ENCODE measurements at places on chromosomes 11 and 22.

- DNase-seq, result no peak
These were observed 804 bp downstream of the CCDC134 start for GRCh38 chr22:41801147-41801819.

DNA sequence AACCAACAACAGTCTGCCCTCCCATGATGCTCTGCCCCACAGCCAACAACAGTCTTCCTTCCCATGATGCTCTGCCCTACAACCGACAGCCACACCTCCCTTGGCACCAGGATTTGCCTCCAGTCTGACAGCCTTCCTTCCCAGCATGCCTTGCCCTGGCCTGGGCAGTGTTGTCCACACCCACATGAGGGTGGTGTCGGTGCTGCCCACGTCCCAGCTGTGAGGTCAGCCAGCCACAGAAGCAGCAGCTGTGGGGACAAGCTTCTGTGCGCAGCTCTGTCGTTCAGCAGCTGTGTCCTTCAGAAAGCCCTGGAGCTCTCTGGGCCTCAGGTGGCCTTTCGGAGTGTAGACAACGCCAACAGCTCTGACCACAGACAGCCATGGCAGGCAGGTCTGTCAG, 1378.9 kb downstream of the BRD1 start:
- DNase-seq, result no peak

DNA sequence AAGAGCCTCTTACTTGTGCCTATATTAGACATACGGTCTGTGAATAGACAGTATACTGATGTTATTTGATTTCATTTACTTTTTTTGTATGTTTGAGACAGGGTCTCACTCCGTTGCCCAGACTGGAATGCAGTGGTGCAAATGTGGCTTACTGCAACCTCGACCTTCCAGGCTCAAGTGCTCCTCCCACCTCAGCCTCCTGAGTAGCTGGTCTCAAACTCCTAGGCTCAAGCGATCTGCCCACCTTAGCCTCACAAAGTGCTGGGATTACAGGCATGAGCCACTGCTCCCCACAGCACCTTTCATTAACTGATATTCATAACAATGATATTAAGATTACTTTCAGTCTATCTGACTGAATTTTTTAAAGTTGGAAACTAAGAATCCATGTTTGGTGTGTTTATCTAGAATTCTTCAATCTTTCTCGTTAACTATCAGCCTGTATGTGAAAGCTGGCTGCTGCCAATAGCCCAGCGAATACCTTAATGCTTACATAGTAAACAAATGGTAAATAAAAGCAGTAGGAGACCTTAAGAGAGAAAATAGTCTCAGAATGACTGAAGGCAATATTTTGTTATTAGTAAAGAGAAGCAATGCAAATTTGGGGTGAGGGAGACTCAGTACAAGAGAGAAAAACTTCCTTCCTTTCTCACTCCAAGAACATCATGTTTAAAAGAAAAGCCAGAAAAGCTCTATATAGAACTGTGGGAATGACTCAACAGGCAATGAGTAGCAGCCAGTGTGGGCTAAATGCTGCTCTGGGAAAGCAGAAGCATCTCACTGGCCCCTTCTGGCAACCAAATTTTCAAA, 101.9 kb downstream of the MRTFA start:
- DNase-seq, result no peak

DNA sequence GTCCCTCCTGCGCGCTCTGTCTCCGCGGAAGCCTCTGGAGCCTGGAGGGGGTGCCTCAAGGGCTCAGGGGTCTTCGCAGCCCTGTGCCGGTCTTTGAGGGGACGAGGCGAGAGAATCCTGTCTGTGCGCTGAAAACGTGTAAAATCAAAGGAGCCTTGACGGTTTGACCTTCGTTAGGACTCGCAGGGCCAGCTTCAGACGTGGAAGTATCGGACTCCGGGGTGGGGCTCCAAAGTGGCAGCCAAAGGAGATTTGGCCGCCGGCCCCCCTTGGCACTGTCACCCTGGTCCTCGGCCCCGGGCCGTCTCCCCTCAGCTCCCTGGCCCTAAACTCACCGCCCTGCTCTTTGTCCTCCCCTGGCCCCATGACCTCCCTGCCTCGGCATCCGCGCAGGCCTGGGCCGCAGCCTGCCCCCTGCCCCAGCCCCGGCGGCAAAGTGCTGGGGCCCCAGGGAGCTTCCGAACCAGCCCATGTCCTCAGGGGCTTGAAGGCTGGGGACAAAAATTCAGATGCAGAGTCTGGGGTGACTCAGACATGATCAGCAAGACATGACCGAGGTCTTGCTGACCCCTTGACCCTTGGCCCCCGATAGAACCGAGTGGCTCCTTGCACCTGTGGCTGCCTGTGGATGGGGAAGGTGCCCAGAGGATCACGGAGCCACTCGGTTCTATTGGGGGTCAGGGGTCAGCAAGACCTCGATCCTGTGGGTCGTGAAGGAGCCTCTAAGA, 6.9 kb upstream of the PHRF1 start:
- DNase-seq, result no peak

- DNase-seq, result no peak
These were observed 61.0 kb downstream of the TNRC6B start for GRCh38 chr22:40238425-40239344.

- DNase-seq, result no peak
These were observed 543.7 kb upstream of the RAG2 start for GRCh38 chr11:37141707-37142106.
